ENCODE measurements at places on chromosomes 6 and 20.
A peak's percentile ranks its signal among the peaks of the same experiment; 100 is the strongest.

- no peaks in the 10 kb centered on the region for H3K27me3 ChIP-seq
- H3K27ac ChIP-seq: no peak overlapping the region
- H3K4me3 ChIP-seq: no peak overlapping the region
- DNase-seq: peak; percentile 17
Observed at GRCh38 chr20:63970714-63971431, 1.1 kb upstream of the ZNF512B start.

DNA sequence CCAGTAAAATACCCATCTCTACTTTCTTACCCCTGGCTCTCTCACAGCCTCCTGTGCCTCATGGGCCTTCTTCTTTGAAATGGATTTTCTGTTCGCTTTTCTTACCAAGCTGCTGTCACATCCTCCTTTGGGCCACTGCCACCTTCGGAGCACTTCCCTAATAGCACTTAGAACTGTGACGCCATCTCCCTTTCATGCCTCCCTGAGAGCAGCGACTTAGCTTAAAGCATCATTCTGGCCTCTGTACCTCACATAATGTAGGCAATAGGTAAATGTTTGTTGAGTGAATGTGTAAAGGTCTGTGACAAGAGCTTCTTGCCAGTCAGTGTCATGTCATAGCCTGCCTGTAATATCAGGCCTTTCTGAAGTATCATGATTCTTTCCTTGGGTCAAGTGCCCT lies 78.8 kb downstream of the ADGRG6 start:
- no peaks in the 10 kb centered on the region for H3K4me1 ChIP-seq
- no peaks in the 10 kb centered on the region for H3K36me3 ChIP-seq
- no peak for DNase-seq
- H3K4me3 ChIP-seq: no peak overlapping the region
- H3K27ac ChIP-seq: no peak overlapping the region

DNA sequence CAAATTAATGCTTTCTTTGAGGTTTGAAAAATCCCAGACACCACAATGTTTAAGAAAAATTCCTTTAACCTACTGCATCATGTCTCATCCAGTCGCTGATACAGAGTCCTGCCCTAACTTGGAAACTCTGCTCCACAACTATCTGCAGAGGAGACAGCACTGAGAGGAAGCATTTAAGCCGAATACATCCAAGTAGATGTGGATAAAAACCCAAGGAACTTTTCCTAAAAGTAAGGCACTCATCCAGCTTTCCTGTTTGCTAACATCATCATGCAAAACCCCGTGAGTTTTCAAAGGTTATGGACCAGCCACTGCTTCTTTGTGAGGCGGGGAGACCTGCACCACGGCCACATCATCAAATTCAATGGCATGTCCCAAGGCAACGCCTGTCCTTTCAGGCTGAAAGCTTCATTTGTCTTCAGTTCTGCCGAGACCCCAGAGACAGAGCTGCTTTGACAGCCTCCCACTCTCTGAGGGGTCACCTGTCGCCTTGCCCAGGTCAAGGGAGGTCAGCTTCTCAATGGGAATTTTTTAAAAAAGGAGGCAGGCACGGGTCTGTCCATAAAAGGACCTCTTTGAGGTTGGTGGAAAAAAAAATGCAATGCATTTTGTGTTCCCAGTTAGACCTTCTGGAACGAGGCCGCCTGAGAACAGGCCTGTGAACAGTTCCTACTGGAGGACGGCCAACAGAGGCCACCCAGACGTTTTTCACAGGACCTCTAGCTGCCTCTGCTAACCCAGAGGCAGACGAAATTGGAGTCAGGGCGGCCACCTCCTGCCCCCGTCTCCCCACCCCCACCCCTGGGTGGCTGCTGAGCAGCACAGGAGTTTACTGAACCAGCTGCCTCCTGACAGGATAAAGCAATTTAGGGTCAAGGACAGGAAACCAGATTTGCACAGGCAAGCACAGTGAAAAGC lies 142.5 kb upstream of the HDDC2 start:
- no peaks in the 10 kb centered on the region for H3K27me3 ChIP-seq
- H3K36me3 ChIP-seq: no peaks in the 10 kb centered on the region
- H3K4me3 ChIP-seq: no peak overlapping the region

GRCh38 chr6:109050012-109050411 lies 44.6 kb downstream of the SESN1 start:
- peaks cover 32% of the 10 kb centered on the region for H3K4me1 ChIP-seq
- no peaks in the 10 kb centered on the region for H3K36me3 ChIP-seq
- H3K4me3 ChIP-seq: no peak overlapping the region

DNA sequence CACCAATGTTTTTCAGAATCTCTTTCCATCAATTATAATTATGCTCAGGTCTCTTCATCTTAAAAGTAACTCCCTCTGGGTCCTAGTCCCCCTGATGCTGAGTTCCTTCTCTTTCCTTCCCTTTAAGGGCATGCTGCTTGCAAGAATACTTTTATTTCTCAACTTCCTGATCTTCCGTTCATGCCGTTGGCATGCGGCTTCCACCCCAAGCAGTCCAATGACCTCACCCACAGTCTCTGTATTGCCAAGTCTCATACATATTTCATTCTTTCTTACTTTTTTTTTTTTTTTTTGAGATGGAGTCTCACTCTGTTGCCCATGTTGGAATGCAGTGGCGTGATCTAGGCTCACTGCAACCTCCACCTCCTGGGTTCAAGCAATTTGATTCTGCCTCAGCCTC lies 83.5 kb downstream of the NDUFAF5 start:
- no peaks in the 10 kb centered on the region for H3K36me3 ChIP-seq
- no peaks in the 10 kb centered on the region for H3K4me1 ChIP-seq
- no peak overlapping the region for H3K4me3 ChIP-seq
- H3K27me3 ChIP-seq: no peaks in the 10 kb centered on the region

DNA sequence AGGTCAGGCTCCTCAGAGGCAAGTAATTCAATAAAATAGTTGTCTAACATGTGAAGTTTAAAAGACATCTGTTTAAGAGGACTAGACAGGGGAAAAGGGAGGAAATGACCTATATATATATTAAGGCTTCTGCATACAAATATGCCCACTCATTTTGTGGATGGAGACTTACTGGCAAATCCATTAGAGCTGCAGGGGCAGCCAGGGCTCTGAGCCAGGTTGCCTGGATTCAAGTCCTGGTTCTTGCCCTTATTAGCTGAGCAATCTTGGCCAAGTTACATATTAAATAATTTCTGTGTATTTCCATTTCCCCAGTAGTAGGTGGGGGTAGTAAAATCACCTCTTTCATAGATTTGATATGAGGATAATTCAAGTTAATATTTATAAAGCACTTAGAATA lies 287.0 kb upstream of the RIMS1 start:
- no peak overlapping the region for H3K4me3 ChIP-seq
- no peak overlapping the region for H3K27ac ChIP-seq
- no peaks in the 10 kb centered on the region for H3K27me3 ChIP-seq
- H3K4me1 ChIP-seq: no peaks in the 10 kb centered on the region
- no peak for DNase-seq

- H3K36me3 ChIP-seq: peaks cover 5% of the 10 kb centered on the region
- no peak for DNase-seq
- H3K4me1 ChIP-seq: no peaks in the 10 kb centered on the region
- no peak overlapping the region for H3K4me3 ChIP-seq
- no peaks in the 10 kb centered on the region for H3K27me3 ChIP-seq
Observed at GRCh38 chr6:36223706-36224105, 27.2 kb downstream of the BRPF3 start.

DNA sequence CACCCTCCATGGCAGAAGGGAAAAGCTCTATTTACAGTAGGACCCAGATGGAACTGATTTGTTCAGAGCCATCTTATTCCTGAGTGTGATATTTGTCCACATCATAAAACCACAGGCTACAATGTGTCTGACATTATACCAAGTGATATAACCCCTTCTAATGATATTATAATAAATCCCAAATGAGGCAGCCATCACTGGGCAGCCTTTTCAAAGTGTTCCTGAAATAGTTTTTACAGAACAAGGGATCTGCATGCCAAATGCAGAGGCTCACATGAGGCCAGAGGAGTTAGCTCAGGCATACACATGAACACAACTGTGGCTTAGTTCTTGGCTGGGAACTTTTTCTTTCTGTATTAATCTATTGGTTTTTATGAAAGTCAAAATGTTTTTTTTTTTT lies 207.7 kb downstream of the MAFB start:
- no peak overlapping the region for H3K27ac ChIP-seq
- no peak for DNase-seq
- H3K36me3 ChIP-seq: no peaks in the 10 kb centered on the region
- no peak overlapping the region for H3K4me3 ChIP-seq

Data from B cell (primary cell).